ENCODE measurements at places on chromosomes 2 and 18.
A peak's percentile ranks its signal among the peaks of the same experiment; 100 is the strongest.

DNA sequence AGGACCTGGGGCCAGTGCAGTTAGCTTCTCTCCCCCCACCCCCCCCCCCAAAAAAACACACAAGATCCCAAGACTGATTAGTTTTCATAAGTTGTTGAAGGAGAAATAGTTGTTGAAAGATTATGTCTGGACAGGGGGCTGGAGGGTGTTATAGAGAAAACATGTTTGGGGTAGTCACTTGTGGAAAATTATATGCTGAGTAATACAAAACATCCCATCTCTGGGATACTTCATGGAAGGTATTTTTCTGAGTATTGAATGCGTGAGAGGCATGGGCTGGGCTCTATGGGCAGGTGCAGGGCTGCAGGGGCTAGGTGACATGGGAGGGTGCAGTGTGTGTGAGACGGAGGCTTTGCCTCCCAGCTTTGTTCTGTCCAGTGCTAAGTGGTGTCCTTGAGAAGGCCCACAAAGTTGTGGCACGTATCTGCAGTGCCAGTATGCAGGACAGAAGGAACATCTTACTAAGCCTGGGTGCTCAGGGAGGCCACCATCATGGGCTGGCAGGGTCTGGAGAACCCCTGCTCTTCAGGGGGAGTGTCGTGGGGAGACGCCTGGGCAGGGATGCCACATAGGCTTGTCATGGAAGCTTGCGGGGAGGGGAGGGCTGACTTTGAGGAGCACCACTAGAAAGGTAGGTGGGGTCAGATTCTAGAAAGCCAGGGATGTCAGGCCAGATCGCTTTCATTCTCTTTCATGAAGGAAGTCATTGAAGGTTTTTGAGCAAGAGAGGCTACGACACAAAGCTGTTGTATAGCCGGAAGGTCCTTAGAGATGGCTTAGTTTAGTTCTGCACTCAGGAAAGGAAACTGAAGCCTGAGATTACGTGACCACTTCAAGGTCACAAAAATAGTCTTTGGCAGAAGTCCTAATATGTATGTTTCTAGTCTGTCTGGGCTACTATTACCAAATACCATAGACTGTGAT, 232.0 kb downstream of the LDLRAD4 start:
- no peak for DNase-seq

- no peak for DNase-seq
Observed at GRCh38 chr2:241390301-241391206, 34.5 kb downstream of the FARP2 start.

DNA sequence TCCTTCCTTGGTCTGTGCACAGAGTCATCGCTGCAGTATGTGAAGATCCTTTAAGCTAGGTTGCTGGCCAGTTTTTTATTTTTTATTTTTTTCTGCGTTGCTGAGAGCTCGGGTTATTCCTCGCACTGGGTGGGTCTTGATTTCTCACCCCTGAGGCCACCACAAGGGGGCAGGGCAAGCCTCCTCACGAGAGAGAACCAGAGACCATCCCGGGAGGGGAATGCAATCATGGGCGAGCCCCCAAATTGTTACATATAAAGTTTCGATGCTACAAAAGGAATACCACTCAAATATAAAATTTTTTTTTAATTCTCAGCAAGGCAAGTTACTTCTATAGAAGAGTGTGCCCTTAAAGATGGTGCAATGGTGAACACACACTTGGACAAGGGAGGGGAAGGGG, 24.9 kb downstream of the HTR2B start:
- DNase-seq, result no peak

- DNase-seq, result no peak
Observed at GRCh38 chr2:233007270-233007669, 5.8 kb downstream of the NGEF start.

DNA sequence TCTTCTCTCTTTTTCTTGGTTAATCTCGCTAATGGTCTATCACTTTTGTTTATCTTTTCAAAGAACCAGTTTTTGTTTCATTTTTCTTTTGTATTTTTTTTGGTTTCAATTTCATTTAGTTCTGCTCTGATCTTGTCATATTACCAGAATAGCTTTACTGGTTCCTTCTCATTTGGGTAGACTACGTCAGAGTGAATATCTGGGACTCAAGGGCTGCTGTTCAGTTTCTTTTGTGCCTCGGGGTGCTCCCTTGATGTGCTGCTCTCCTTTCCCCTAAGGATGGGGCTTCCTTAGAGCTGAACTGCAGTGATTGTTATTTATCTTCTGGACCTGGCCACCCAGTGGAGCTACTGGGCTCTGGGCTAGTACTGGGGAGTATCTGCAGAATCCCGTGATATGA, 29.4 kb upstream of the IL1RN start:
- no peak for DNase-seq

GRCh38 chr2:163556511-163556910, 179.3 kb downstream of the FIGN start:
- DNase-seq, result no peak

DNA sequence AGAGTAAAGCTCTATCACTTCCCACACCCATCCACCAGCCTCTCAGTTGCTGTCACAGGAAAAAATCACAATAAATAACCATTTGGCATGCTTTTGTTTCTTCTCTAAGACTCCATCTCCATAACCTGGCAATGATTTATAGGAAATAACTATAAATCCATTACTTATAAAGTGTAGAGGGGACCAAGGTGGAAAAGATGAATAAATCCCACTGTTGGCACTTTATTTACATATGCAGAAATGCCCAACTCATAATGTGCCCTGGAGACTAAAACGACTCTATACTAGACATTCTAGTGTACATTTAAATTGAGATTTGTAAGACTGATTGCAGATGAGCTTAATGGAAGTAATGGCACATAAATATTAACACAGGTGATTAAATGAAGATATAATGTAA, 7.5 kb upstream of the NOSTRIN start:
- no peak for DNase-seq

GRCh38 chr2:86787736-86788135, 3.0 kb downstream of the CD8A start:
- DNase-seq, result no peak

- peak; percentile 81 for DNase-seq
Observed at GRCh38 chr18:59249199-59249774, 24.0 kb downstream of the RAX start.
